ENCODE measurements at places on chromosomes 11 and 22.

DNA sequence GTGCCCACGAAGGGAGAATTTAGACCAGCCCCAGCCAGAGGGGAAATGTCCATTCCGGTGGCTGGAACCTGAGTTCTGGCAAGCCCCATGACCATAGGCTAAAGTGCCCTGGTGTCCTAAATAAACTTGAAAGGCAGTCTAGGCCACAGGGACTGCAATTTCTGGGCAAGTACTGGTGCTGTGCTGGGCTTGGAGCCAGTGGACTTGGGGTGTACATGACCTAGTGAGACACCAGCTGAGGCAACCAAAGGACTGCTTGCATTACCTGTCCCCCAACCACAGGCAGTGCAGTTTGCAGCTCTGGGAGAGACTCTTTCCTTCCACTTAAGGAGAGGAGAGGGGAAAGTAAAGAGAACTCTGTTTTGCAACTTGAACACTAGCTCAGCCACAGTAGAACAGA is 23.7 kb downstream of the RRP8 start:
- no peak for DNase-seq

- no peak for DNase-seq
Measured at GRCh38 chr22:46308283-46308988, 11.8 kb downstream of the GTSE1 start.

GRCh38 chr11:95192717-95193116 is 38.3 kb downstream of the SESN3 start:
- no peak for DNase-seq

DNA sequence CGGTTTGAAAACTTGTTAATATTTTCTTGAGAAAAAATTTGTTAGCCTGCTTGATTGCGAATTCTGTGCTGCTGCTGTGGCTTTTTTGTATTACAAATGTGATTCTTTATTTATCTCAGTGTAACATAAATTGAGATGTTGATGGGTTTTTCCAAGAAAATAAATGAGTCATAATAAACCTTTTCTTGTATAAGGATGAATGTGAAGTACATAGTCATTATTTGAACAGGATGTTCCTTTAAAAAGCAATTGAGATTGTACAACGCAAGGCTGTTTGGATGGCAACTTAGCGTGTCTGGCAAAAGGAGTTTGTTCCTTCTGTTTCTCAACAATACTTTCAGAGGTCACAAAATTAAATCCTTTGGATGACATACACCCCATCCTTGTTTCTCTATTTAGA is 24.6 kb upstream of the CARD18 start:
- no peak for DNase-seq

DNA sequence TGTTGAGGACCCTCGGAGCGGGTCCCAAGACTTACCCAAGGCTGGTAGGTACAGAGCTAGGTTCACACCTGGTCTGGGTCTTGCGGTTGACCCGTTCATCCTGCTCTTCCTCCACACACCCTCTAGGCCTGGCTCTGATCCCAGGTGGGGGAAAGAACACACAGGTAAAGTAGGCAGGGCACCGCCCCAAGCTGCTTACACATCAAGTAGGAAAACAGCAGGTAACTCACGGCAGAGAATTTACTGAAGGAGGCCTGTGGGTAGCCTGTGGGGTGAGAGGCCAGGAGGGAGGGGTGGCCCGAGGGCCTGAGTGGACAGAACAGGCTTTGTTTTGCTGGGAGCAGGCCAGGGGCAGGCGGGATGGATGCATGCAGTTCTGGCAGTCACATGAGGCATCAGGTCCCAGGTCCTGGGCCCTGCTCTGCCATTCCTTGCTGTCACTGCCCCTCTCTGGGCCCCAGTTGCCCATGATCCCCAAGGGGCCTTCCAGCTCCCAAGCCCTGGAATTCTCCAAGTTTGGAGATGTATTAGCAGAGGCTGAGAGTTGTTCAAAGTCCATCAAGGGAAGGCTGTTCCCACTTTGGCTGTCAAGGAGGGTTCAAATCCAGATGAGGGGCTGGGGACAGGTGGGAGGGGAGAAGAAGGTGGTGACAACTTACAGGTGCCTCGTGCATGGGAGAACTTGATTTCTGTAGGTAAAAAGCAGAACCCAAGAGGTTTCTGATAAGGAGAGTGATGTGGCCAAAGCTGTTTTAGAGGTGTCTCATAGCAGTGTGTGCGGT is 5.7 kb downstream of the TSKU start:
- no peak for DNase-seq

DNA sequence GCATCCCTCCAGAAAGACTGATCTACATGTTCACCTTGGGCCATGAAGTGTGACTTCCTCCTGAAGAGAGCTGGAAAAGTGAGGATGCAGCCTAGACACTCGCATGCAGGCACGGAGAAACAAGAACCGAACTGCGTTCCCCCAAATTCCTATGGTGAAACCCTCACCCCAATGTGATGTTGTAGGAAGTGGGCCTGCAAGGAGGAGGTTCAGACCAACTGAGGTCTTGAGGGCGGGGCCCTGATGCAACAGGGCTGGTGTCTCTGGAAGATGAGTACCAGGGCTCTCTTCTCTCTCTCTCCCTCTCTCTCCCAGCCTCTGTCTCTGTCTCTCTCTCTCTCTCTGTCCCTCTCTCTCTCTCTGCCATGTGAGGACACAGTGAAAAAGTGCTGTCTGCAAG is 501.1 kb downstream of the BRD1 start:
- no peak for DNase-seq
